Activated B cell treated with CpG ODN at 0.5 μM for 24 hours (primary cell): ENCODE measurements at places on chromosomes 2 and 18. TPM values are rescaled to one million over a fixed set of nuclear protein-coding genes. Genes with fewer than 3 reads are reported as not detected.

The SERPINB12 gene
- not detected in 2 replicates for total RNA-seq

The DES gene
- not detected in 2 replicates for total RNA-seq

The SMYD1 gene
- not detected in 2 replicates for total RNA-seq

The GULP1 gene
- not detected in 2 replicates for total RNA-seq

The PROM2 gene
- 0.12 and 0.93 TPM in 2 replicates for total RNA-seq

The CRYBA2 gene
- not detected in 2 replicates for total RNA-seq

The COA5 gene
- total RNA-seq: 31.5 and 37.6 TPM in 2 replicates

The SERPINB10 gene
- total RNA-seq: not detected in 2 replicates

The FEV gene
- total RNA-seq: not detected in 2 replicates

The SLC40A1 gene
- total RNA-seq: 0.12 and 0.20 TPM in 2 replicates

DNA sequence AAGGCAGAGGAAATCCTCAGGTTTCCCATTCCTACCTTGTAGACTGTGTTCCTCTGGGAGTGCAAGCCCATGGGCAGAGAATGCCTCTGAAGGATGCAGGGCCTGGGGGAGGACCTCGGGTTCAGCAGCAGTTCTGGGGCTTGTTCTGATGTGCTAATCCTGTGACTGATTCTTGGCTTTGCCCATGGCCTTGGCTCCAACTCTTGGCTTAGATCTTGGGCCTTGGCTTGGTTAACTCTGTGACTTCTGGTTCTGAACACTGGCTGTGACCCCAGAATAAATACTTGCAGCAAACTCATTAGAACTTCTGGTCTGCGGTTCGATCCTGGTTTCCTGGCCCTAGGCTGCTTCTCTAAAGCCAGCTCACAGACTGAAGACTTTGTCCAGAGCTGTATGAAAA lies 366.9 kb upstream of the ZEB2 start:
- no peak overlapping the region for H3K4me3 ChIP-seq
- no peaks in the 10 kb centered on the region for H3K36me3 ChIP-seq
- peaks cover 3% of the 10 kb centered on the region for H3K4me1 ChIP-seq
- DNase-seq: no peak
- no peak overlapping the region for H3K27ac ChIP-seq

GRCh38 chr2:18560797-18561085 lies 288 bp upstream of the RDH14 start:
- DNase-seq: no peak
- H3K27me3 ChIP-seq: no peaks in the 10 kb centered on the region
- peak overlapping the region; percentile 83 for H3K27ac ChIP-seq

GRCh38 chr2:151379169-151379568 lies 21.8 kb downstream of the TNFAIP6 start:
- H3K27me3 ChIP-seq: no peaks in the 10 kb centered on the region
- H3K36me3 ChIP-seq: no peaks in the 10 kb centered on the region
- no peak overlapping the region for H3K27ac ChIP-seq
- no peak for DNase-seq
- H3K4me1 ChIP-seq: no peaks in the 10 kb centered on the region
- H3K4me3 ChIP-seq: no peak overlapping the region

- H3K27ac ChIP-seq: no peak overlapping the region
- H3K27me3 ChIP-seq: no peaks in the 10 kb centered on the region
- H3K4me3 ChIP-seq: no peak overlapping the region
- DNase-seq: no peak
- peaks cover 4% of the 10 kb centered on the region for H3K36me3 ChIP-seq
- peaks cover 3% of the 10 kb centered on the region for H3K4me1 ChIP-seq
Measured at GRCh38 chr18:48676346-48676745, 137.5 kb downstream of the CTIF start.

GRCh38 chr2:205022841-205023240 lies 477.6 kb downstream of the PARD3B start:
- no peaks in the 10 kb centered on the region for H3K4me1 ChIP-seq
- no peak overlapping the region for H3K4me3 ChIP-seq
- no peaks in the 10 kb centered on the region for H3K27me3 ChIP-seq
- no peaks in the 10 kb centered on the region for H3K36me3 ChIP-seq
- DNase-seq: no peak

DNA sequence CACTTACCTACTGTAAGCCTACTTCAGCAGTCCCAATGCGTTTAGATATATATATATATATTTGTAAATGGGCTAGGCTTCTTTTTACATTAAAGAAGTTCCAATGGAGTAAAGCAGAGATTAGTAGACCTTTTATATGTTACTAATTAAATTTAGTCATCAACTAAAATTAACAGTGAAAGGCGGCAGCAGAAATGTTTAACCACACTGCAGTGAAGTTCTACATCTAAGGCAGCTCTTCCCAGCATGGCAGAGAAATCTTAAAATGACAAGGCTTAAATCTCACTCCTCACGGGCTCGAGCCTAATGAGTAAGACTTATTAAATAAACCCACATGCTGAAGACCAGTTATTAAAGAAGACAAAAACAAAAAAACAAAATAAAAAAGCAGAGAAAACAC lies 19.1 kb upstream of the KANSL1L start:
- no peak overlapping the region for H3K27ac ChIP-seq
- no peak for DNase-seq
- H3K4me3 ChIP-seq: no peak overlapping the region

GRCh38 chr2:172039011-172039704 lies 39.4 kb downstream of the METAP1D start:
- no peak for DNase-seq
- H3K4me1 ChIP-seq: no peaks in the 10 kb centered on the region
- H3K36me3 ChIP-seq: no peaks in the 10 kb centered on the region
- H3K4me3 ChIP-seq: no peak overlapping the region
- H3K27me3 ChIP-seq: no peaks in the 10 kb centered on the region
- no peak overlapping the region for H3K27ac ChIP-seq

GRCh38 chr2:145524836-145525235 lies 1004.9 kb upstream of the ZEB2 start:
- H3K4me1 ChIP-seq: peaks cover 2% of the 10 kb centered on the region
- H3K27me3 ChIP-seq: no peaks in the 10 kb centered on the region
- no peak overlapping the region for H3K4me3 ChIP-seq
- H3K27ac ChIP-seq: no peak overlapping the region
- no peaks in the 10 kb centered on the region for H3K36me3 ChIP-seq

- H3K36me3 ChIP-seq: no peaks in the 10 kb centered on the region
- no peak for DNase-seq
- H3K4me1 ChIP-seq: no peaks in the 10 kb centered on the region
Measured at GRCh38 chr2:142650601-142651000, 226.9 kb upstream of the KYNU start.

DNA sequence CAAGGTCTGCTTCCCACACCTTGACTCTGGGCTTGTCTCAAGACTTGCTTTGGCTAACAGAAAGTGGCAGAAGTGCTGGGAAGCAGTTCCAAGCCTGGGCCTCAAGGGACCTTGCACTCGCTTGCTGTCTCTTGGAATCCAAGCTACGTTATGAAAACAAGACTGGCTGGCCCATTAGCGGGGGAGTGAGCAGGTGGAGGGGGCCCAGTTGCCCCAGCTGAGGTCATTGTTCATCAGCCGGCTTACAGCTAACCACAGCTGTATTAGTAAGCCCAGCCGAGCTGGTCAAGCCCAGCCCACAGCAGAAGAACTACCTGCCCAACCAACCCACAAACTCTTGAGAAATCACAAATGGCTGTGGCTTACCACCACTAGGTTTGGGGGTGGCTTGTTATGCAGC lies 63.1 kb downstream of the MARCO start:
- no peaks in the 10 kb centered on the region for H3K36me3 ChIP-seq
- H3K27me3 ChIP-seq: peaks cover 8% of the 10 kb centered on the region
- H3K27ac ChIP-seq: no peak overlapping the region
- no peak for DNase-seq
- no peaks in the 10 kb centered on the region for H3K4me1 ChIP-seq

DNA sequence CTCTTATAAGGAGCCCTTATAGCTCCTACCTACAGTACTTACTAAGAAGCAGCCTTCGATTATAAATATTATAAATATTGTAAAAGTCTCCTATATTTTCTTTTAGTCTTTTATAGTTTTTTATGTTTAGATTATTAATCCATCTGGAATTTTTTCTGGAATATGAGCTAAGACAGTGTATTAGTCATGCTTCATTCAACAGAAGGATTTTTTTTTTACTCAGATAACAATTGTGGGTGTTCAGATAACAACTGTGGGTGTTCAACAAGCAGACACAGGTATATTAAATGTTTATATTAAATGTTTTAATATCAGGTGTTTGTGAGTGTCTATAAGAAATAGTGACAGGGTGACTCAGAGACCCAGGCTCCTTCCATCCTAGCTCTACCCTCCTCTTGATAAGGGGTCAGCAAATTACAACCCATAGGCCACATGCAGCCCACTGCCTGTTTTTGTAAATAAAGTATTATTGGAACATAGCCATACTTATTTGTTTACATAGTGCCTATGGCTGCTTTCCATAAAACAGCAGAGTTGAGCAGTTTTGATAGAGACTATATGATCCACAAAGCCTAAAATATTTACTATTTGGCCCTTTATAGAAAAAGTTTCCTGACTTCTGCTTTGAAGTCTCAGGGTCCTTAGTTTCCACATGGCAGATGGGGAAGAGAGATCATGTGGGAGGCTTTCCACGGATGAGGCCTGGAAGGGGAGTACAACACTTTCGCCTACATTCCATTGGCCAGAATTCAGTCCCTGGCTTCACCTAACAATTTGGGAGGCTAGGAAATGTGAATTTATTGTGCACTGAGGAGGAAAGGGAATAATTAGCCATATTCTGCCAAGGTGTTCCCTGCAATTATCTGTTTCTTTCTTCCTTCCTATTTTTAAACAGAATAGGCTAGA lies 4.3 kb upstream of the SPATS2L start:
- H3K4me1 ChIP-seq: peaks cover 7% of the 10 kb centered on the region
- no peak overlapping the region for H3K27ac ChIP-seq
- peaks cover 34% of the 10 kb centered on the region for H3K27me3 ChIP-seq
- no peak for DNase-seq

- no peak overlapping the region for H3K27ac ChIP-seq
- H3K27me3 ChIP-seq: peaks cover 5% of the 10 kb centered on the region
- no peak overlapping the region for H3K4me3 ChIP-seq
- no peaks in the 10 kb centered on the region for H3K36me3 ChIP-seq
- DNase-seq: no peak
- no peaks in the 10 kb centered on the region for H3K4me1 ChIP-seq
Measured at GRCh38 chr2:112032224-112032586, 22.9 kb upstream of the TMEM87B start.

DNA sequence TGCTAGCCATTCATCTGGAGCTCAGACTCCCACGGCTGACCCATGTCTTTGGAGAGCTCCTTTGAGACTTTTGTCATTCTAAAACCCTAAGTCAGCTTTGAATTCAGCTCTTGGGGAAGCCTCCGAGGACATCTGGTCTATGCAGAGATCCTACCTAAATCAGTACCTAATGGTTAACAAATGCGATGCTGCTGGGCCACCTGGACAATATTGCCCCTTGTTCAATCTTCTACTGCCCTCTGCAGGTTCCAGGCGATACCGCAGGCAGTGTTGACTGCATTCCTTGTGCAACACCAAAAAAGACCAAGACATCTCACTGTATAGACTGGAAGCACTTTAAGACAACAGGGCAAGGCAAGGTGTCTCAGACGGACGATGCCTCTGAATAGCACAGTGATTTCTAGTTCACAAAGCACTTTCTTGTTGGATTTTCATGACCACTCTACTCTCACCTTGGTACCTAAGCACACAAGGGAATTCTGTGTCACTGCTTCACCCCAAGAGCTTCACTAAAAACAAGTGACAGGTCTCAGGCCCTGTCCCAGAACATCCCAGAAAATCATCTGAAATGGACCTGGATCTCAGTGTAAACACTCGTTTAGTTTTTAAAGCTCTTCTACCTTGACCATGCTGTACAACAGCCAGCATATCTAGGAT lies 80.9 kb downstream of the XDH start:
- no peak overlapping the region for H3K4me3 ChIP-seq
- peaks cover 3% of the 10 kb centered on the region for H3K27me3 ChIP-seq
- DNase-seq: peak; percentile 70
- no peaks in the 10 kb centered on the region for H3K36me3 ChIP-seq

DNA sequence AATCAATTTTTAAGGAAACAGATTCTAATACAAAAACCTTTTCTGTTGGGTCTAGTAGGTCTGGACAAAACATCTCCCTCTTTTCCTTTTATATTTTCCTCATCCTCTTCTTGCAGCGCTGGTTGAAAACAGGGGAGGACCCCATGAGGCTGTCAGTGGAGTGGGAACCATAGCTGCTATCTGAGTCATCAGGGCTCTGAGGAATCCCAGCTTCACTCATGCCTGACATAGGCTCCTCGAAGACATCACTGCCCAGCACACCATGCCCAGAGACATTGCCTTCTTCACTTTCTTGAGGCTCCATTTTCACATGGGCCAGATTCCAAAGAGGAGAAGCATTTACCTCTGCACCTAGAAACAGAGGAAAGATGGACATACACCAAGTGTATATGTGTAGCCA lies 10.0 kb downstream of the SUPT7L start:
- no peaks in the 10 kb centered on the region for H3K27me3 ChIP-seq
- H3K4me1 ChIP-seq: peaks cover 6% of the 10 kb centered on the region
- H3K36me3 ChIP-seq: peaks cover 79% of the 10 kb centered on the region
- no peak overlapping the region for H3K4me3 ChIP-seq

GRCh38 chr18:75074196-75075015 lies 134.5 kb downstream of the PTGR3 start:
- peaks cover 23% of the 10 kb centered on the region for H3K4me1 ChIP-seq
- DNase-seq: no peak
- H3K36me3 ChIP-seq: no peaks in the 10 kb centered on the region
- H3K27ac ChIP-seq: no peak overlapping the region
- H3K4me3 ChIP-seq: no peak overlapping the region

GRCh38 chr2:44562737-44563136 lies 201.0 kb downstream of the CAMKMT start:
- H3K4me1 ChIP-seq: peaks cover 5% of the 10 kb centered on the region
- H3K27me3 ChIP-seq: no peaks in the 10 kb centered on the region
- H3K36me3 ChIP-seq: no peaks in the 10 kb centered on the region
- no peak overlapping the region for H3K27ac ChIP-seq
- H3K4me3 ChIP-seq: no peak overlapping the region

GRCh38 chr18:76991021-76991688 lies 141.4 kb downstream of the MBP start:
- peaks cover 27% of the 10 kb centered on the region for H3K4me1 ChIP-seq
- no peak for DNase-seq
- no peaks in the 10 kb centered on the region for H3K36me3 ChIP-seq

- peak; percentile 41 for DNase-seq
- H3K27me3 ChIP-seq: peaks cover 15% of the 10 kb centered on the region
- peak overlapping the region; percentile 85 for H3K4me3 ChIP-seq
- H3K27ac ChIP-seq: peak overlapping the region; percentile 14
Measured at GRCh38 chr2:202032846-202033316, 774 bp upstream of the FZD7 start.

DNA sequence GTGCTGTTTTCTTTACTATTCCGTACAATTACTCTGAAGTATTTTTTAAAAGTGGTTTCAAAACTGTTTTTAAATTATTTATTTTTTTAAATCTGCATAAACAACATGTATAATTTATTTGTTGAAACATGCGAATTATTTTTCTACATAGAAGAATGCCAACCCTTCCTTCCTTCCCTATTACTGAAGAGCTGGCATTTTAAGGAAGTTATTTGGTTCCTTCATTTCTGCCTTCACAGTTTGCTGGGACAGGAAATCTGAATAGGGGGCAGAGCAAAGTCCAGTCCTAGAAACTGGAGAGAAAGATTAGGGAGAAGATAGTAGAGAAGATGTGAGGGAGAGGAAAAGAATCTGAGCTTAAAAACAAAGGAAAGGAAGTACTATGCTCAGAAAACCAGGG lies 146.7 kb upstream of the ACVR2A start:
- H3K36me3 ChIP-seq: no peaks in the 10 kb centered on the region
- no peak overlapping the region for H3K27ac ChIP-seq
- H3K27me3 ChIP-seq: no peaks in the 10 kb centered on the region
- no peak for DNase-seq
- H3K4me3 ChIP-seq: no peak overlapping the region

GRCh38 chr2:12287220-12287751 lies 429.4 kb upstream of the TRIB2 start:
- DNase-seq: no peak
- H3K4me1 ChIP-seq: peaks cover 40% of the 10 kb centered on the region
- no peaks in the 10 kb centered on the region for H3K27me3 ChIP-seq
- no peaks in the 10 kb centered on the region for H3K36me3 ChIP-seq
